Esophagus squamous epithelium (tissue), 5 donors: ENCODE measurements at places on chromosomes 12 and 14. TPM values are rescaled to one million over a fixed set of nuclear protein-coding genes. Genes with fewer than 3 reads are reported as not detected.

DNA sequence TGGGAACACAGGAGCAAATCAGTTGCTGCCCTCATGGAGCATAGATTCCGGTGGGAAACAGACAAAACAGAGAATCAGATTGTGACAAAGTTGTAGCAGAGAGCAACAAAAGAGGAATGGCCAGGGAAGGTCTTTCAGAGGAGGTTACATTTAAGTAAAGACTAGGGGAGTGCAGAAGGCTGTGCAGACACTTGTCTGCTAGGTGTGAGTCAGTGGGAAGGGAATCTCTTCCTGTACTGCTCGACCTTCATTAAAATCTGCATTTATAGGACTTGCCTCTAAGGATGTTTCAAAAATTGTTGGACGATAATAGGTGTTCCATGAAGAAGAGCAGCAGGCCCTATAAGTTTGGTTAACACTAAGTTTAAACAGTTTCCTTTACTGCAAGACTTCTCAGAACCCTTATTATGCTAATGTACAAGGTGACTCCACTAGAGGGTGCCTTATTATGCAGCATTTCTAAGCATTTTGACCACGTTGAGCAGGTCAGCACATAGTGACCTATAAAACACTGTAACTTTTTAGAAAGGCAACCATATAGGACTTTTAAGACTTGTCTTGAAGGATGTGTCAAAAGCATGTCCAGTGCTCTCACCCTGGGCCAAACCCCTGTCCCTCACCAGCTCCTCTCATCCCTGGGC is 91.8 kb upstream of the RIC8B start:
- peaks cover 6% of the 10 kb centered on the region for H3K27me3 ChIP-seq
- no peak overlapping the region for H3K4me3 ChIP-seq
- no peak overlapping the region for H3K27ac ChIP-seq
- H3K4me1 ChIP-seq = no peaks in the 10 kb centered on the region
- no peaks in the 10 kb centered on the region for H3K36me3 ChIP-seq

MGP gene
- 23.1 TPM for total RNA-seq

GPX2 gene
- 181 TPM for total RNA-seq

DNA sequence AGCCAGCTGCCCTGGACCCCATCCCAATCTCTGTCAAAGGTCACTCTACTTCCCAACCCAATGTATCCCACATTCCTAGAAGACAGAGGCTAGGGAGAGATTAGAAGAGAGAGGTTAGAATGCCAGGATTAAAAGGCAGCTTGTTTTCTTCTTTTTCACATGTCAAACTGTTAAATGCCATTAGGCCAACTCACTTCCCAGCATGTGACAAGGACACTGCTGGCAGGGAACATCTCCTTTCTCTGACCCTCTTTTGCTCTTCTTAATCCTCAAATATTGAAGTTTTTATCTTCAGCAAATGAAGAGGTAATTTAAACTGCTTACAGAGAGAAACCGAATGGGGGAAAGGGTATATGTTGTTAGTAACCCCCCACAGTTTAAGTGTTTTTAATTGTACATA is 89.1 kb downstream of the BBS10 start:
- H3K4me1 ChIP-seq = peaks cover 7% of the 10 kb centered on the region
- peak overlapping the region; percentile 73 for H3K27ac ChIP-seq
- no peaks in the 10 kb centered on the region for H3K27me3 ChIP-seq
- no peak for DNase-seq
- H3K36me3 ChIP-seq = no peaks in the 10 kb centered on the region

LPCAT3 gene
- 35.7 TPM for total RNA-seq

SLC17A8 gene
- not detected for total RNA-seq

CIROP gene
- not detected for total RNA-seq

KDM5A gene
- total RNA-seq = 20.5 TPM

DNA sequence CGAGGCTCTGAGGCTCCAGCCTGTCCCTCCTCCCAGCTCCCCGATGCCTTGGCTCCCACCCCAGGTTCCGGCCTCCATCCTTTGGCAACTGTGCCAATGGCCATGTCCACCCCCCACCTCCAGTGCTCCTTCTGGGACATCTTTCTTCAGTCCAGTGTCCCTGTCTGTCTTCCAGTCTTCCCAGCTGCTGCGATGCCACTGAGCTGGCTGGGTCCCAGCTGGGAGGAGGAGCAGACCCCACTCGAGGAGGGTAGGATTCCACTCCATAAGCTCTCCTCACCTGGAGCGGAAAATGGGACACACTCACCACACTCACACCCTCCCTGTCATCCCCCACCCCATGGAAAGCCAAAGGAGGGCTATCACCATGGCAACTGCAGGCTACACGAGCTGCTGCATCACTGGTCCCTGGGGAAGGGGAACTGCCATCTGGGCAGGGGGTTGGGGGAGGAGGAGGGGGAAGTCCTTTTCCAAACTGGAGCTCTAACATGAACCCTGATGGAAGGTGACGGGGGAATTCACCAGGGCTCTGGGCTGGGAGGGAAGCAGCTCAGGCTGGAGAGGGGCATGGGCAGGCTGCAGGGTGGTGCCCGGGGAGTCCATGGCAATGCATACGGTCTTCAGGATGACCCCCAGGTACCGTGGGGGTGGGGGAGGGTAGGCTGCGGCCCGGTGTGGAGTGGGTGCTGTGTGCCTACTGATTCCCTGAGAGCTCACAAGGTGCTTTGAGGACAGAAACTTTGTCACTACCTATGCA is 94.3 kb downstream of the LRRC74A start:
- no peak for DNase-seq
- peak overlapping the region; percentile 95 for H3K27ac ChIP-seq
- H3K36me3 ChIP-seq = no peaks in the 10 kb centered on the region
- H3K4me1 ChIP-seq = peaks cover 49% of the 10 kb centered on the region
- H3K27me3 ChIP-seq = no peaks in the 10 kb centered on the region
- H3K4me3 ChIP-seq = no peak overlapping the region

DNA sequence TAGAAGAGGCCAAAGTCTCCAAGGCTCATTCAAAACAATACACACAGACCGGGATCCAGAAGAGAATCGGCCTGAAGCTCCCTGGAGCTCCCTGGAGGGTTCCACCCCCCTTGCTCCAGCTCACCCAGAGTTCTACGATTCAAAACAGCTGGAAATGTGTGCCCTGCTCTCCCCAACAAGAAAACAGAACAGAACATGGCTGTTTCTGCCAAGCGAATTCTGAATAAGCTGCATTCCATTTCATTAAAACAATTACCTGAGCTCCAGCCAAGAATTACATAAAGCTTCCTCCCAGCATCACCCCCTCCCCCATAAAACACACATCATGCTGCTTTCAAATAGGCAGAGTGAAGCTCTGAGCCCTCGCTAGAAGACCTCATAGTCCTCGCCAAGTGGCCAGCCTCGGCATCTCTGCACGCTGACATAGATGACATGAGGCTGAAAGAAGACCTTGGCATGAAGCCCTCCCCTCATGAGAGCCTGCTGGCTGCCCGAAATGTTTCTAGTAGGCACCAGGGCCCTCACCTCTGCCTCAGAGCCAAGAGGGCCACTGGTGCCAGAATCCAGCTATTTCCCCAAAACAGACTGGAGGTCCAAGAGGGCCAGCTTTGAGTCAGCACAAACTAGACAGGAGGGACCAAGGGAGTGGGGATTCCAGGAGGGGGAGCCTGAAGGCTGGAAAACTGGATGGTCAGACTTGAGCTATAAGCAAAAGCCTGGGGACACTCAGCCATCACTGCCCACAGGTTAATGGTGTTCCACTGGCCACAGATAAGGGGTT is 8.3 kb downstream of the PXN start:
- no peaks in the 10 kb centered on the region for H3K36me3 ChIP-seq
- H3K27ac ChIP-seq = peak overlapping the region; percentile 77
- no peak for DNase-seq
- H3K4me1 ChIP-seq = peaks cover 66% of the 10 kb centered on the region
- H3K27me3 ChIP-seq = no peaks in the 10 kb centered on the region
- no peak overlapping the region for H3K4me3 ChIP-seq
